Naive thymus-derived CD8-positive, alpha-beta T cell (primary cell): ENCODE measurements at places on chromosomes 12 and 14. TPM values are rescaled to one million over a fixed set of nuclear protein-coding genes. Genes with fewer than 3 reads are reported as not detected.

KLRB1 gene
- 0.95 TPM for polyA plus RNA-seq

DNA sequence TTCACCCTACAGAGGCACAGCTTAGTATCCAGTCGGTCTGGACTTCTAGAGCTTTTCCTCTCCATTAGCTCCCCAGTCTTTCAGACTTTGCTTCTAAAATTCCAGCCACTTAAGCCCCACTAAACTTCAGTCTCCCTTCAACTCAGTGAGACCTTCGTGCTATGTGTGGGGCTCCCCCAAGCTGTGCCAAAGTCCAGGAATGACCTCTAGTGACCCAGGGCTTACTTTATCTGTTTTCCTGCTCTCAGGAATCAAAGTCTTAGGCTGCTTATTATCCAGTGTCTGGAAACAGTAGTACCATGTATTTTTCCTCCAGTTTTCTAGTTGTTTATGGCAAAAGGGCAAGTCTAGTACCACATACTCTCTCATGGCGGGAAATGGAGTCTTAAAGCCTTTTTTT lies 77.8 kb downstream of the IFT43 start:
- DNase-seq: no peak

MMP14 gene
- polyA plus RNA-seq: not detected

SRSF9 gene
- 181 TPM for polyA plus RNA-seq

GRCh38 chr12:90253674-90254181 lies 545.1 kb upstream of the ATP2B1 start:
- peak; percentile 3 for DNase-seq

DNA sequence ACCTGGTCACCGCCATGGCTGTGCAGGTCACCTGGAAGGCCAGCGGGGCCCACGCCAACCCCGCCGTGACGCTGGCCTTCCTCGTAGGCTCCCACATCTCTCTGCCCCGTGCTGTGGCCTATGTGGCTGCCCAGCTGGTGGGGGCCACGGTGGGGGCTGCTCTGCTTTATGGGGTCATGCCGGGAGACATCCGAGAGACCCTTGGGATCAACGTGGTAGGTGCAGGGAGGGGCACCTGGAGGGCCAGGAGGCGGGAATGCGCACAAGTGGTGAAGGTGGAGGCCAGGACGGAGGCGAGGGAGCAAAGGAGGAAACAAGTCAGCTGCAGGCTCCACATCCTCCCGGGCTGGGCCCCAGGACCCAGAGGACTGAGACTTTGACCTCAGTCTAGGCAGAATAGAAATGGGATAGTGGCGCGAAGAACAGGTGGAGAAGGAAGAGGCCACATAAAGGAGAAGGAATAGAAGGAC lies 649 bp downstream of the AQP6 start:
- DNase-seq: no peak

CD163L1 gene
- not detected for polyA plus RNA-seq

GRCh38 chr12:57604454-57604991 lies at the start of gene DTX3:
Gene DTX3, plus strand, starts transcription at chr12:57604824. Its CDS starts 1,694 bp downstream, at chr12:57606518.
- no peak for DNase-seq

DNA sequence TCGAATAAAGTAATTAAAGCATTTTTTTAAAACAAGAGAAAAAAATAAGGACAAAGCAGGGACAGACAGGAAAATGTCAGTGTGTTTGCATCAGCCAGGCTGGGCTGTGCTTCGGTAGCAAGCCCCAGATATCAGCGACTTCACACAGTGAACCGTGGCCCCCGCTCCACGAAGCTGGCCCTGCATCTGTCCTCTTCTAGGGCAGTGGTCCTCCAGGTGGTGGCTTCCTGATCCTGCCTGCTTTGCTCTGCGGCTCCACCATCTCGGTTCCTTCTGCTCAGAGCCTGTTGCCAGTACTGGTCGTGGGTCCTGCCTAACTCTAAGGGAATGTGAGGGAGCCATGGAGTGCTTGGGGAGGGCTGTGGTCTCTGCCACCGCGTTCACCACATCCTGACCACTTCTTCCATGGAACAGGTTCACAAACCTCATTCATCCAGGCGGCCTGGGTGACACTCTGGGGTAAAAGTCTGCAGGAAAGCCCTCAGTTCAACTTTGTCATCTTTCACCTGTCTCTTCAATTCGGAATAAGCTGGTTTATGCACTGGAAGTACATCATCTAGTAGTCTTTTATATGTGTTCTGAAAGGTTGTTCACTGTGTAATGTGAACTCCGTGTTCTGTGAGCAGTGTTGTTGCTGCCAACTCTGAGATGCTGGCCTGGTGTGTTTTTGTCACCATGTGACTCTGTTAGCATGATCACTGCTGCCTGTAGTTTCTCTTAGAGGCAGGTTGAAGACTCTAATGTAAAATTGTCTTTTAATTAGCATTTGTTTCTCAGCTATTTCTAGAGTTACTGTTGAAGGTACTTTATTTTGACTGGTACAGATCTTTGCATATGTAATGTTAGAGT lies 47.9 kb downstream of the ANKRD9 start:
- DNase-seq: no peak

TMEM117 gene
- polyA plus RNA-seq: 2.1 TPM

GLIPR1L1 gene
- not detected for polyA plus RNA-seq

CEBPE gene
- polyA plus RNA-seq: 1.6 TPM
